ENCODE measurements at places on chromosomes 1 and 21.
A peak's percentile ranks its signal among the peaks of the same experiment; 100 is the strongest.

DNA sequence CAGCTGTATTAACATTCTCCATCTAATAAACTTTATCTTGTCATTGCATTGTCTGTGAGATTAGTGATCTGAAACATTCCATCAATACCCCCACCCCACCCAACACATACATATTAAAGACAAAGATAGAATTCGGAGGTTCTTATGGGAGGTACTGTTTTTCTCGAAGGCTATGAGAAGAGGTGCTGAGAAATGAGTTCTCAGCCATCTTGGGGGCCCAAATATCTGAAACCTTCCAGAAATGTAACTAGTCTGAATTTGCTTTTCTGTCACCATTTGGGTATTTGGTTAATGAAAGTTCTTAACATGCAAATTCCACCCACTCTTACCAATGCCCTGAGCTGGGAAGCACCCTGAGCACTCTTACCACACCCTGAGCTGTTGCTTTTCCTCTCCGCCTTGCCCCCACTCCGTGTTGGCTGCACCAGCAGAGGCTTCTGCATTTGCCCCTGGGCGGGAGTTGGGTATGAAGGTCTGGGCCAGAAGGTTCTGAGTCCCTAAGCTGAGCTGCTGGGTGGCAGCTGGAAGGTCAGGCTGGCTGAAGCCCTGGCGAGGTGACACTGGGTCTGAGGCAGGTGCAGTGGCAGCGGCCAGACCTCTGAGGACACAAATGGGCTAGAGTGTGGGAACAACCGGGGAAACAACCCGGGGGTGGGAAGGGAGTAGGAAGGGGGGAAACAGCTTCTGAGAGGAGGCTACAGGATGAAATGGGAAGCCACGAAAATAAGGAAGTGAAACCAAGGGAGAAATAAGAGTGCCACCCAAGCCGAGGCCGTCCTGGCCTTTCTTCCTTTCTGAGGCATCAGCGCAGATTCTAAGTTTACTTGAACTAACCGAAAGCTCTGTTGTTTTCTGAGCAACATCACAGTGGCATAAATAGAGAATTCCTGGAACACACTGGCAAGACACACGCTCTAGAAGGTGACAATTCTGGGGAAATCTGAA, 26.3 kb upstream of the IER5 start:
- peak; percentile 15 for DNase-seq

DNA sequence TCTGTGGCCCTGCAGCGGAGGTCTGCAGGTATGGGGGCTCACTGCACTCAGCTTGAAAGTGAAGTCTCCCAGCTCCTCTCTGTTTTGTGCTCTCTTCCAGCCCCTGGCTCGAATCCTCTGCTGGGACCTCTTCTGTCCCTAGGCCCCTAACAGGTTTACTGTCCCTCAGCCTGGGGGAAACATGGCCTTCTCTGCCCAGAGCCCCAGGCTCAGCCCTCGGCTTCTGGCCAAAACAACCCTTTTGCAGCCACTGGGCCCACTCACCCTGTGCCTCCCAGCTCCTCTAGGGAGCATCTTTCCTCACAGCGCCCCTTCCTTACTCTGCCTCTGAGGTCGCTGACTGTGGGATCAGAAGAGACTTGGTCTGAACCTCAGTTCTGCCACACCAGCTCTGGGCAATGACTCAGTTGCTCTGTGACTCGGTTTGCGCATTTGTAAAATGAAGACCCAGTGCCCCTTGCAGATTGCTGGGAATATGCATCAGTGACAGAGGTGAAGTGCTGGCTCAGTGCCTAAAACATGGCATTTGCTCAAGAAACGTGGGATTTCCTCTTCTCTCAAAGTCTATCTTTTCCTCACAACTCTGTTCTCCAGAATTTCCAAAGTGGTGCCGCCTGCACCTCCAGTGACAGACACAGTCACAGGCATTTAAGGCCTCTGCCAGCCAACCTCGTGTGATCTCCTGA, 26.5 kb upstream of the TENT5C start:
- no peak for DNase-seq

GRCh38 chr1:58432851-58433668, 113.5 kb downstream of the OMA1 start:
- no peak for DNase-seq

DNA sequence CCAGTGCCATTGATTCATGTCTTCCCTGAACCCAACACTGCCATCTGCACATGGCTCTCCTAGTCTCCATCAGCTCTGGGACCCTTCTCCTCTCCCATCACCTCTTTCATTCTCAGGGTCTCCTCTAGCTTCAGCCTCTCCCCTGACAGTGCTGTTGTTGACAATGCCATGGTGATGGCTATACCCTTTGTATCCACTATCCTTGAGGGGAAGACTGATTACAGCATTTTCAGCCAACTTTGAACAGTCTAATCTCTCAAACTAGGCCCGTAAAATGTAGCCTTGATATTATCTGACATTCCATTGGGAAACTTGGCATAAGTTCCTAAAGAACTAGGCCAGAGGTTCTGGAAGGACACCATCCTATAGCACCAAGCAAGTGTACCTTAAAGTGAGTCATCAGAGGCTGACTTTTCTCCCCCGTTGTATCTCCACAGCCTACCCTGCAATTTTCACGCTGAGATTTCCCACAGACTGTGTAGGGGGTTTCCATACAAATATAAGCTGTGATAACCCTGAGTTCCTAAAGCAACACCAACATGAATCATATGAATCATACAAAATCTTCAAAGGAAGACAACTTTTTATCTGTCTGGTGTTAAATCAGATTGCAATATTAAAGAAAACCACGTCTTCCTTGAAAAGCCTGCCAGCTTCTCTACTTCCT, 5.8 kb downstream of the HAO2 start:
- no peak for DNase-seq

GRCh38 chr1:23187637-23188036, 19.0 kb upstream of the LUZP1 start:
- DNase-seq, result no peak

DNA sequence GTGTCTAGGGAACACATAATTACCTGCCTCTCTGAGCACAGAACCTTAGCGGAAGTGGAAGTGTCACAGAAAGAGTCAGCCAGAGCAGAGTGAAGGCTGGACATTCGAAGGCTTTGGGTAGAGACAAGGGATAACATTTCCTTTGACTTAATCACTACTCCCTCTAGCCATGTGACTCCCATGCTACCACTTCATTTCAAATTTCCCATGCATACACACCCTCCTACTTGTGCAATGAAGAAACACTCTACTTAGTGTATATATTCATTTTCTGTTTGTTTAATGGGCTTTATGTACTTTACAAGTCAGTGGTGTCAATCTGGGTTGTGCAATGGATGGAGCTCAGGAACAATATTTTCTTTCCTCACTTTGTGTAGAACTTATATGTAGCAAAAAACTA, 6.9 kb downstream of the ANKRD35 start:
- DNase-seq, result no peak

- no peak for DNase-seq
These were observed 62.9 kb downstream of the TRABD2B start for GRCh38 chr1:47934243-47934805.

DNA sequence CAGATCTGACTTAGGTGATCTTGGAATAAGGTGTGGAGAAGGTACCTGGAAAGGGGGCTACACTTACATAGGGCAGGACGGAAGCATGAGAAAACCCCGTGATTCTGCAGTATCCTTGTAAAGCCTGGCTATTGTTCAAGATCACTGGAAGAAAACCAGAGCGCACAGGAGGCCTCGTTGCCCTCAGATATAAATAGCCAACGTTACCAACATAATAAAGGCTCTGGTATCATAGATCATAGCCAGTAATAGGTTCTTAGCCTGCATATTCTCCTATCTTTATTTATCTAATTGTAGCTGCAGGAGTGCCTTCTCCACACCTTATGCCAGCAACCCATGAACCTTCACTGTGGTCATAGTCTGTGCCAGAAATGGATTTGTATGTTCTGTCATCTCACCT, 35.9 kb upstream of the MPZL1 start:
- DNase-seq, result no peak

- no peak for DNase-seq
These were observed 184.5 kb downstream of the KCNH1 start for GRCh38 chr1:210949489-210949888.

- no peak for DNase-seq
These were observed 552.5 kb downstream of the DPYD start for GRCh38 chr1:97368296-97368695.

GRCh38 chr1:66283622-66284041, 250.3 kb upstream of the SGIP1 start:
- no peak for DNase-seq

DNA sequence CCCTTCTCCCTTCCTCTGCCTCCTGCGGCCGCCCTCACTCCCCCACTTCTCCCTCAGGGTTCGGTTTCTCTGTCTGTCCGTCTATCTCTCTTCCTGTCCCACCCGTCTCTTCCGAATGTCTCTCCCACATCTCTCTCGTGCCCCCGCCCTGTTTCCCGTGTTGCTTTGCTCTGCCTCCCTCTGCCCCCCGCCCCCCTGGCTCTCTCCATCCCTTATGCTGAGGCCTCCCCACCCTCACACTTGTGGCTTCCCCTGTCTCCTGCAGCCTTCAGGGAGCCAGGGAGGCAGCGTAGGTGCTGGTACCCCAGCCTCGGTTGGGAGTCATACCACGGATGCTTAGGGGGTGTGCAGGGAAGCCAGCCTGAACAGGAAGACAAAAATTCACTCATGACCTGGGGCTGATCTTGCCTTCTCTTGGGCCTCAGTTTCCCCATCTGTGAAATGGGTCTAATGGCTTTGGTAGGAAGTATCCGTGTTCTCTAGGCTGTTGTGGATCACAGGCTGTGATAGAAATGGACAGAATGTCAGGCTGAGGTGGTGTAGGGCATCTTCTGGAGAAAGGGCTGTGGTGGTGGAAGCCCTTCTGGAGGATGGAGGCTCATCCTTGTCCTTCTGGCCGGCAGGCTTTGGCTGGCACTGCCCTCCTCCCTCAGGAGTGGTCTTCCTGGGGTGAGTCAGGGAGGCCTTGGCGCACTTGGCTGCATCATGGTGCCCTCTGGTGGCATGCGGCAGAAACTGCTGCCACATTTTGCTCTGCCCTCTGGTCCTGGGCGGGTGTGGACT, 55.5 kb downstream of the FOXO6 start:
- DNase-seq, result peak; percentile 43

DNA sequence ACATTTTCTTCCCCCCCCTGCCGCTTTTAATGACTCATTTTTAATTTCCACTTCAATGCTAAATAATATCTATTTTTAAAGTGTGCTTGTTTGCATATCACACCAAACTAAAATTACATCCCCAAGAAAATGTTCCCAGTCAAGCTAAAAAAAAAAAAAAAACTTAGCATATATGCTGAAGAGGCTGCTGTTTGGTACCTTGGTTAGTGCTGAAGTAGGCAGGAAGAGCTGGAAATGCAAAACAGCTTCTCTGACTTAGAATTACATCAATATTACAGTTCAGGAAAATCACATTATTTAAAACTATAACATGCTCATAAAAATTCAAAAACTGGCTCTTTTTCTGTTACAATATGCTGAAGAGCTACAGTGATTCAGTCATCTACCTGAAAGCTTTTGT, 372.3 kb downstream of the SMYD3 start:
- no peak for DNase-seq

GRCh38 chr1:161133220-161133740, 813 bp upstream of the DEDD start:
- DNase-seq, result no peak

DNA sequence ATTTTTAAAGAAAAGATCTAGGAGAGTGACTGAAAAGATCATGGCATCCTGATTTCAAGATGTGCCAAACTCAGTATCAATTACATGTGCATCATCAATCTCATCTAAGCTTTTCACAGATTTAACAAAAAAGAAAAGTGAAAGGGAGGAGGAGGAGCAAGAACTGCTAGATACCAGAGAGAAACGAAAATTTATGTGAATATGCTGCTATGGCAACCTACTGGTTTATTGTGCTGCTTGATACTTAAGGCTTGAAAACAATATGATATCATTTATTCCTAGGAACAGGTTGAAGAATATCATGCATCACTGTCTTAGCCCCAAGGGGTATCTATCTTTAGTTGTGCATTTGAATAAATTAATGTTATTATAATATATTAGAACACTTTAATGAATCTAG, 518.5 kb upstream of the ZRANB2 start:
- DNase-seq, result no peak

- DNase-seq, result no peak
These were observed 8.3 kb downstream of the OTUD7B start for GRCh38 chr1:150002217-150002616.

DNA sequence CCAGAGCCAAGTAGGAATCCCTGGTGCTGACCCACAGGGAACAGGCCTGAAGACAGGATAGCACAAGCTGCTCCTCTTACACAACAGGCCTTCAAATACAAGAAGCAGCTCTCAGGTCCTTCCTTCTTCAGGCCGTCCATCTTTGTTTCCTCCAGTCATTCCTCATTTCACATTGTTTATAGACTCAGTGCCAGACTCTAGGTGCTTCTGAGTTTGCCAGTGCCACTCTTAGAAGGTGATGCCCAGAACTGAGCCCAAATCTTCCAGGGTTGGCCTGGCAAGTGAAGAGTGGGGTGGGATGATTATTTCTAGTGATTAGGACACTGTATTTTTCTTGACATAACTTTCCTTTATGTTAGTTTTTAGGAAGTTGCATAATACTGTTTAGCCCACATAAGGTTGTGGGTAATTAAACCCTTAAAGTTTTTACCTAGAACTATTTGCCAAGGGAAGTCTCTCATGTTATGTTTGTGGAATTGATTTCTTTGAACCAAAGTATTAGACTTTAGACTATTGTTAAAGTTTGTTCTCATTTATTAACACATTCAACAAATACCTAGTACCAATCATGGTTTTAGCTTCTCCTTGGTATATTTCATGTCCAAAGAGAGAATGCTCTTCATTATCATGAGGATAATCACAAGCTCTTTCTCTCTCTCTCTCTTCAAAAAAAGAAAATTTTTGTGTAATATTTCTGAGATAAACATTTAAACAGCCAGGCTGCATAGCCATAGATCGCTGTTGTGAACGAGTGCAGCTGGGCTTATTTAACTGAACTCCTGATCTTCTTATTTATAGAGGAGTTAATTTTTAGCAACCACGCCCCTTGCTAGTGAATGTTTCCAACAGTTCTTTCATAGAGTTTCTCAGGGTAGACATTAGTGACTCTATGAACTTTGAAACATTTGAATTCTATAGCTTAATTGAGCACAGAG, 47.7 kb downstream of the PGM1 start:
- no peak for DNase-seq

GRCh38 chr1:6265151-6265550, 4.3 kb upstream of the GPR153 start:
- no peak for DNase-seq

DNA sequence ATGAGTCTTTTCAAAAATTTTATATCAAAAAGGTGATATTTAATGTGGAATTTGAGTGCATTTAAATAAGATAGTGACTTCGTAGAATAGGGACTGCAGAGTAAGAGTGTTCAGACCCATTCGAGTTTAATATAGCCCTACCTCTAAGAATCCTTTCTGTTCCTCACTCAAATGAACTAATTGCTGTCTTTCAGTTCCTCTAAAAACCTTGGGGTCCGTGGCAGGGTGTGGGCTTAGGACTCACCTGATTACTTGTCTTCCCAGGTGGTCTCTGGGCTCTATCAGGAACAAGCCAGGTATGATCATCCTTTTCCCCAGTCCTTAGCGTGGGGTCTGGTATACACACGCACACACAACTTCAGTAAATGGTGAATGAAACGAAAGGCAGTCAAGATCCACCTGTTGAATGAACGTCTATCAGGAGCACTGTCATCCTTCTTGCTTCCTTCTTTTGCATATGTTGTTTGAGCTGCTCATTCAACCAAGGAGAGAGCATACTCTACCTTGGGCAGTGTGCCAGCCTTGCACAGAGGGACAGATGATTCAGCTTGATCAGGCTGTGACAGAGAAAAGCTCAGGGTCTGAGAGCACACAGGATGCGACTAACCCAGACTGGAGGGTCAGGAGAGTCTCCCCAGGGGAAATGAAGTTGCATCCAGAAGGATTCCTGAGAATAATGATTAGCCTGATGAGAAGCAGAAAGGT, 1.2 kb upstream of the RNF11 start:
- peak; percentile 65 for DNase-seq
